Hindlimb muscle (tissue), 1 donor: ENCODE measurements at places on chromosomes 13 and 19.

DNA sequence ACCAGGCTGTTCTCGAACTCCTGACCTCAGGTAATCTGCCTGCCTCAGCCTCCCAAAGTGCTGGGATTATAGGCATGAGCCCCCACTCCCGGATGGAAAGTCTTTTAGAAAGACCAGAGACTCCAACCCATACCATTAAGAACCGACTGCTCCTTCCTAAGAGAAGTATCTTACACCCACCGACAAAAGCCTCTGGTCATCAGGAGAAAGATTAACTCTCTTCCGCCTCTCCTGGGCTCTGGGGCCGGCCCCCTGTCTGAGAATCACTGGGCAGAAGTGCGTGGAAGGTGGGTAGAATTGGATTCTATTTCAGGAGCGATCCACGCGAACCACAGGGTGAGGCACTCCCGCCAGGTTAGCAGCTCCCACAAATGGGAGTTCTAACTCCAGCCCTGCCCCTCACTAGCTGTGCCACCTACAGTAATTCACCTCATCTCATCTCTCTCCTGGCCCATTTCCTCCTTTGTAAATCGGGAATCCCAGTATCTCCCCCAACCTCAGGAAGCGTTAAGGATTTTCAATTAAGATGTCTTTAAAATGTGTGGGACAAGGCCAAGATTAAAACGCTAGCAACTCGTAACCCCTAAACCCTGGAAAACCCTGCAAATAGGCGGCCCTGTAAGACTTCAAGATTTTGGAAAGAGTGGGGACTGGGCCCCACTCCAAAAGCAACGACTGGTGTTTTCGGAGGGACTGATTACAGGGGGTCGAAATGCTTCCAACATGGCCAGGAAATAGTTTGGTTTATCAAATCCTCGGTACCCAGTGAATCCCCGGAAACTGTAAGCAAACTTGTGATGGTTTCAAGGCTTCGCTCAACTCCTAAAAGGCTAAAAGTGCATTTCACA lies 1.3 kb downstream of the HNRNPL start:
- DNase-seq: no peak

DNA sequence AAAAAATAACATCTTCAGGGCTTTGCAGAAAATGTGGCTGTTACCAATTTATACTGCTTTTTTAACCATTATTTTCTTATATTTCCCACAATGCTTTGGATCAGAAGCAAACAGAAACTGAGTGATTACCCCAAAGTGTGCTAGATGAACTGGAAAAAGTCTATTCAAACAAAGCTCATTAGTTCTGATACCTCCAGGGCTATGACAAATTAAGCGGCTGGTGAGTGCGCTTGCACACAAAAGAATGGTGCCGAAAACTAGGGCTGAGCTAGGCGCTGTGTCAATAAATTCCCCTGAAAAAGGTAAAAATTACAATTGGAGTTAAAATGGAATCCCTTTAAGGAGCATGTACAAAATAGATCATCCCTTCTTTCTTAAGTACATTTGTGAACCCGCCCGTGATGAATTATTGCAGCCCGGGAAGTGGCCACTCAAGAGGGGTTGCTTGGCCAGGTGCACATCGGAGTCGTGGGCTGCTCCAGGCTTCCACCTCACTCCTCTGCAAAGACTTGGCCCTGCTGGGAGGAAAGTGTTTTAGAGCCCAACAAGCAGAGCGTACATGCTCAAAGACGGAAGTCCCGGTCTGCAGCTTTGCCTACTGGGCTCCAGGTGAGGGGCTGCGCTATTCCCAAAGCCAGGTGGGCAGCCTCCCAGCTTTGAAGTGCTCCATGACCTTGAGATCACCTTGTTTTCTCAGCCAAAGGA lies 164.0 kb upstream of the ZNF507 start:
- DNase-seq: no peak

- no peak for DNase-seq
These were observed 13.3 kb downstream of the APOC1 start for GRCh38 chr19:44927746-44928145.

DNA sequence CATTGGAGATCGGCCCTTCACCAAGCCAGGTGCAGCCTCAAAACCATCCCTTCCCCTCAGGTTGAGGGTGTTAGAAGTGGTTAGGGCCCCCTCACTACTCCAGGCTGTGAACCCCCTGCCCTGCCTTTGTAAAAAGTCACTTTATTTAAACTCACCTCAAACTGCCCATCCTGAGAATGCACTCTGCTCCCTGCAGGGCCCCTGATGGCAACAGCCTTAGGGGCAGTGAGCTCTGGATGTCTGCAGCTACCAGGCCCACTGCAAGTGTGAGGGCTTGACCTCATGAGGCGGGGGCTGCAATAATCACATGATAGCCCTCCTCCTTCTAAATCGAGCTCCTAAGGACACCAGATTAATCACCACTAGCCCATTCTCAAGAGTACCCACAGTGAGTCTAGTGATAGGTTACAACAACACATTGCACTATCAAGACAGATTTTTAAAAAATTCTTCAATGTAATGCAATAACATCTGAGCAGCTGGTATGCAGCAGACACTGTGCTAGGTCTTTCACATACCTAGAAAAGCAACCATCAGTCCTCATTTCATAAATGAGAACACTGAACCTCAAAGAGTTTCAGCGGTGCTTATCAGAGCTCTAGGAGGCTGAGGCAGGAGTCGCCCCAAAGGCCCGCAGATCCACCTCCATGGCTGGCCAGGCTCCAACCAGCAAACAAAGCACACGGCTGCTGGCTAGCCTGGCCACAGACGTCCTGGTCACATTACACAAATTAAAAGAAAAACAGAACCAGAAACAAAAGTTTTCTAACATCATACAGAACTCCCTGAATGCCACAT lies 26.0 kb downstream of the SLC7A1 start:
- no peak for DNase-seq

GRCh38 chr19:58519087-58519354 lies 589 bp downstream of the ZBTB45 start:
- peak; percentile 77 for DNase-seq

- DNase-seq: no peak
These were observed 7.5 kb upstream of the UBAC2 start for GRCh38 chr13:99193152-99193551.

DNA sequence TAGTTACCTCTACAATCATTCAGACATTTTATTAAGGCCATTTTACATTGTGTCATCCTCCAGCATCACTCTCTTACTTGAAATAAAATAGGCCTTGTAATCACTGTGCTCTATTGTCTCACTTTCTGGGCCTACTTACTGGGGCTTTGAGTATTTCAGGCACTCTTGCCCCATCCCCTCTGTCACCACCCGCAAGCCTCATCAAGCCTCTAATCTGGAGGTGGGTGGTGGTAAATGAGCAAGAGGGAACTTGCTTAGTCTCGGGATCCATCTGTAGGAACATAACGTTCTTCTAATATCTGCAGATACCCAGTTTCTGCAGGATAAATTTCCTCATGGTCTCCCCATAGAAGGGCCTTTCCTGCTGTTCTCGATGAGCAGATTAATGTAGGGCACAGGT lies 19.4 kb upstream of the GPR18 start:
- no peak for DNase-seq

DNA sequence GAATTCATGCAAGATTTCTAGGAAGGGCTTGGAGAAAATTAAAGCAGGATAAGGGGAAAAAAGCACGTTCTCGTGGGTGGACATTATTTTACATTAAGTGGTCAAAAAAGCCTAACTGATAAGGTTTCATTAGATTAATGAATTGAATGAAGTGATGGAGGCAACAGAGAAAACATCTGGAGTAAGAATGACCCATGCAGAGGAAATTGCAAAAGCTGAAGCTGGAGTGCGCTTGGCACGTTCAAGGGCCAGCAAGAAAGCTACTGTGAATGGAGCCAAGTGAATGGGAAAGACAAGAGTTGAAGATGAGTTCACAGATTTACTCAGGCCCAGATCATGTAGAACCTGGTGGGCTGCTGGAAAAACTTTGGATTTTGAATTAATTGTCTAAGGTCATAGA lies 777.9 kb downstream of the DACH1 start:
- DNase-seq: peak; percentile 27

DNA sequence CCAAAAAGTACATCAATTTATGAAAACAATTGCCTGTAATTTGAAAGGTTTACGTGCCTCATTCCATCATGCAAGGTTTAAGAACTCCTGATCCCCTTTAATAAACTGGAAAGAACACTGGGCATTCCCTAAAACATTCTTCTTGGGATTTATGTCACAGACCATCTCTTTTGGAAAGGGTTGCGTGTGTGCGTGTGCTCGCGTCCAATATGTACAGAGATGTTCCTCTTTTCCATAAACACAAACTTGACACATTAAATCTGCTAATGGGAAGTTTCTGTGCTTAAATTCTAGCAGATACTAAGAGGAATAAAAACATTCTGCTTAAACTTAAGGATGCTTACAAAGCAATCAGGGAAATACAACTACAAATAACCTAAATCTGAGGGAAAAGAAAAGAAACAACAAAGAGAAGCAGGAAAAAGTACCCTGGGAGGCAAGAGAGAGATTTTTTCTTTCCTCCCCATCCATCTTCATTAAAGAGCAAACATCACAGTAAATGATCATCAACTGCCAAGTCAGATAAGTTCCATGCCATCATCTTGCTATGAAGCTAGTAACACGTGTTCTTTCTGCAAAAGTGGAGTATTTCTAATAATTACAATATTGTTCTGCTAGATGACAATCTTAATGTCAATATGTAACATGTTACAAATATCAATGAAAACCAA lies 83.7 kb downstream of the STK24 start:
- DNase-seq: no peak

DNA sequence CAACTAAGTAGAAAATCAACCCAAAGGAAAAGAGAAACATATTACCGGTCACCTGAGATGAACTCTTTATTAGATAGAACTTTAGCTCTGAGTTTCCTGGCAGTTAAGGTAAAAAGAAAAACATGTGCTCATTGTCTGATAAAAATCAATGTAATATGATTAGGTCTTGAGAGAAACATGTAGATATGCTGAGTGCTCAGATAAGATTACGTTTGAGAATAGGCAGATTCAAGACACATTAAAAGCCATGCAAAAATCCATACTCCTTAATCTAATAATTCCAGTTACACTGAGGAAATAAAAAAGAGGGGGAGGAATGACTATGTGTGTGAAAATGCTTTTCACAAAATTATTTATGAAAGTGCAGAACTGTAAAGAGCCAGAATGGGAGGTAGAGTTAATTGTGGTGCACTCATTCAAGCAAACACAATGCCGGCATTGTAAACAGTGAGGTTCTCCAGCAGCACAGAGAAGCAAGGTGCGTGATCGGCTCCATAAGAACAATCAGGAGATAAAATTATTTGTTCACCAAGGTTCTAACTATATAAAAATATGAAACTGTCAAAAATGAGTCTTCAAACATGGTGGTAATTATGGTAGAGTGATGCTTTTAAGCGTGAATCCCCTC lies 88.8 kb downstream of the MBNL2 start:
- no peak for DNase-seq

GRCh38 chr13:32905864-32906180 lies 110.4 kb upstream of the KL start:
- DNase-seq: peak; percentile 92

DNA sequence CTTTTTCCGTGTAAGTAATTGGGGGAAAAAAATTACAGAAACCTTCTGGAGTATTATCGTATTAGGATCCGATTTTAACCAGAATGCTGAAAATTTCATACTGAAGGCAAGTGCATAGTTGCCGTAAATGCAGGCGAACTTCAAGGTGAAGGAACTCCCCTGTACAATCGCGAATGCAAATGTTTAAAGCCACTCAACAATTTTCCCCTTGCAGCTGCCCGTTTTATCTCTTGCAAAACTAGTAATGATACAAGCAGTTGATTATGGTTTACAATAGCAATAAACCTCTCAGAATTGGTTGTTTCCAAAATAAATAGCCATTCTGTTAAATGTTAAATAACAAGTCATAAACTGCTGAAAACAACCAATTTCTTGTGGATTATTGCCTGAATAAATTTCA lies 105.7 kb downstream of the DNAJC15 start:
- no peak for DNase-seq

GRCh38 chr19:45211751-45212381 lies 33.3 kb downstream of the BLOC1S3 start:
- DNase-seq: peak; percentile 12

DNA sequence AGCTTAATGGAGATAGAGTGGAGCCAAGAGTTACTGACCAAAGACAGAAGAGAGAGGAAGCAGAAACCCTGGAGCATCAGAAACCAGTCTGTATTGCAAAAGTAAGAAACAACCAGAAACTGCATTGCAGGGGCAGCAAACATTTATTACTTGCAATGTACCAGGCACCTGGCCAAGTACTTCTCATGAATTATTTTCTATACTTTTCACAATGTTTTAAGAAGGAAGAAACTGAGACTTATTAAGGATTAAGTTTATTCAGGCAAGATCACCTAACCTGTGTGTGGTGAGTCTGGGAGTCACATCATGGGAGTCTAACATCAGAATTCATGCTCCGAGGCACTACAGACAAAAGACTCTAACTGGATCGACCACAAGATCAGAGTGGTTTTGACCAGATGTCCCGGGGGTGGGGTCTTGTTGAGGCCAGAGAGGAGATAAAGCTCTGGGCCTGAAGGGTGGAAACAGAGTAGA lies 47.4 kb downstream of the TNFRSF19 start:
- no peak for DNase-seq

DNA sequence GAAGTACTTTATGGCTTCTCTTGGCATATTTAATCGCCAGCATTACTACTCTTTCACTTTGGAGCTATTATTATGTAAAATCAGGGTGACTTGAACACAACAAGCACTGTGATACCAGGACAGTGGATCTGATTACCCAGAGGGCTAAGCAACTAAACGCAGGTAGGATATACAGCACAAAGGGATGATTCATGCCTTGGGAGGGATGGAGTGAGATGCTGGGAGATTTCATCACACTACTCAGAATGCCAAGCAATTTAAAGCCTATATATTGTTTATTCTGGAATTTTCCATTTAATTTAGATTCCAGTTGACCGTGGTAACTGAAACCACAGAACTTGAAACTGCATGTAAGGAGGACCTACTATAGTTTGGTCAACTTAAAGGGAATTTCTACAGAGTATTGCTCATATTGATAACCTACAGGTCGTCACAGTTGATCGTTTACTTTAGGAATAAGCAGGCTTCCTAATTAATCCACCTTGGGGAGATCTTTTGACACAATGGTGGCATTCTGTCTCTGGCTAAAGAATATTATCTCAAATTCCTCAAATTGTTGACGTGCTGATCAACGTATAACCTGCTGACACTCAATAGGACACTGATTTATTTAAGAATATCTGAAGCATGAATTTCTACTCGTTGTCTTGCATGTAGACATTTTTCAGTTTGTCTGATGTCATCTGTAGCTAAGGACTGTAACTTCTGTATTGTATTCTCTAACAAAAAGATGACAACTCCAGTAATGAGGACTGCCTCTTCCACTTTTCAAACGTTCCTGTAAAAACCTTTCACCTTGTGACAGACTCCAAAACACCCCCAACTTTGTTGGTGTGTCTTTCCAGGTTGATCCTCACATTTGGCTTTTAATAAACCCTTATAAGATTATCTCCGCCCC lies 254.2 kb downstream of the GPC5 start:
- no peak for DNase-seq

DNA sequence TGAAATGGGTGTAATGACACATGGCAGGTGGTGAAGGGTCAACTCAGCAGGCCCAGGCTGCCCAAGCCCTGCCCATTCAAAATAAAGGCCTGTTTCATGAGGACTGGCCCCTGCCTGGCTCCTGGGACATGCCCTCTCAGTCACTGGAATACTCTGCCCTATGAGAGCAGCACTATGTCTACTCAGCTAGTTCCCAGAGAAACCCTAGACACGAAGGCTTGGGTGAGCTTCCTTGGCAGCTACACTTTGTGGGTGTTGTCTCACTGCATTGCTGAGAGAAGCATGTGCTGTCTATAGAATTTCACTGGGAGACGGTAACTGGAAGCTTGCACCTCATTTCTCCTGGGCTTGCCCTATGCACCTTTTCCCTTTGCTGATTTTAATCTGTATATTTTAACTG lies 752.8 kb downstream of the LIG4 start:
- DNase-seq: no peak
